DMS 273 treated with DMSO at 0.1 percent for 48 hours (cell line): ENCODE measurements at places on chromosomes 6 and 20.

- DNase-seq, result no peak
Measured at GRCh38 chr6:21826023-21826422, 232.5 kb downstream of the SOX4 start.

GRCh38 chr6:13369591-13369990 is 41.3 kb upstream of the TBC1D7 start:
- DNase-seq, result no peak

GRCh38 chr6:17281497-17282481 is 628 bp downstream of the RBM24 start:
- no peak for DNase-seq

DNA sequence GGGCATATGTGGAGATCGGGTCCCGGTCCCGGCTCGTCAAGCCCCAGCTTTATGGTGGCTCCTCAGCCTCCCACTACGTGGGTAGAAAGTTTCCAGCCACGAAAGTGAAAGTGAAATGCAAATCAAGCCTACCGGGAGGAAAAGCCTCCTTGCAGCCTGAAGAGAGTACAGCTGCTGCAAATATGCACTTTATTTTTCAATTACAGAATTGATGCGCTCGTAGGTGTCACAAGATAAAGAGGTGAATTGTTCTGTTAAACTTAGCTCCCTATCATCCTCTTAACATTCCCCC is 373 bp upstream of the PCNA start:
- no peak for DNase-seq

DNA sequence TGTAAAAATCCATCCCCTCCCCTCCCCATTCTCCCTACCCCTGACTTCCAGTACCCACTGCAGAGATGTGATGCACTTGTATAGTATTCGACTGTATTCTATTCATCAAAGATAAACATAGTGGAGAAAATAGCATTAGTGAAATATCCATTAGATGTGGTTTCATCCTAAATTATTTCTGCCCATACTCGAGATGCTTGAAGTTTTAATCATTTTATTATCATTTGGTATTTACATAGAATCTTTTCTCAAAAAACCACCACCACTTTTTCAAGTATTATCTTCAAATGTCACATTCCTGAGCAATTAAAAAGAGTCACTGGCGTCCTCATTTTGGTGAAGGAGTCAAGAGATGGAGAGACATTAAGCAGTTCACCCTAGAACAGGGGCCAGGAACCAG is 181.9 kb downstream of the HAO1 start:
- no peak for DNase-seq

DNA sequence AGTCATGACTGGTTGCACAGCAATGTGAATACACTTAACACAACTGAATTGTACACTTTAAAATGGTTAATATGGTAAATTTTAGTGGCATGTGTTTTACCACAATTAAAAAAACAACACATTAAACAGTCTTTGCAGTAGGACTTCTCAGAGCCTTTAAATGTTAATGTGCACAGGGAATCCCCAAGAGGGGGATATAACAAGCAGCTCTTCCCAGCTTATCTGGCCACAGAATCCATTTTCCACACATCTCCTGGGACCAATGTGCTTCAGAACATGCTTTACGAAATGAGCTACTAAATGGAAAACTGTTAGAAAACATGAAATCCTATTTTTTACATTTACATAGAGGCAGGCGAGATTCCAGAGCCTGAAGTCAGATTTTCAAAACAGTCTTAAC is 44.4 kb downstream of the FYN start:
- no peak for DNase-seq

GRCh38 chr6:71886184-71887005 is at the start of gene RIMS1:
TSS of gene RIMS1 (plus strand) at chr6:71886550. CDS start at chr6:71887024, 474 bp downstream.
- DNase-seq, result no peak

GRCh38 chr6:123802351-123802696 is 1.3 kb upstream of the NKAIN2 start:
- no peak for DNase-seq

DNA sequence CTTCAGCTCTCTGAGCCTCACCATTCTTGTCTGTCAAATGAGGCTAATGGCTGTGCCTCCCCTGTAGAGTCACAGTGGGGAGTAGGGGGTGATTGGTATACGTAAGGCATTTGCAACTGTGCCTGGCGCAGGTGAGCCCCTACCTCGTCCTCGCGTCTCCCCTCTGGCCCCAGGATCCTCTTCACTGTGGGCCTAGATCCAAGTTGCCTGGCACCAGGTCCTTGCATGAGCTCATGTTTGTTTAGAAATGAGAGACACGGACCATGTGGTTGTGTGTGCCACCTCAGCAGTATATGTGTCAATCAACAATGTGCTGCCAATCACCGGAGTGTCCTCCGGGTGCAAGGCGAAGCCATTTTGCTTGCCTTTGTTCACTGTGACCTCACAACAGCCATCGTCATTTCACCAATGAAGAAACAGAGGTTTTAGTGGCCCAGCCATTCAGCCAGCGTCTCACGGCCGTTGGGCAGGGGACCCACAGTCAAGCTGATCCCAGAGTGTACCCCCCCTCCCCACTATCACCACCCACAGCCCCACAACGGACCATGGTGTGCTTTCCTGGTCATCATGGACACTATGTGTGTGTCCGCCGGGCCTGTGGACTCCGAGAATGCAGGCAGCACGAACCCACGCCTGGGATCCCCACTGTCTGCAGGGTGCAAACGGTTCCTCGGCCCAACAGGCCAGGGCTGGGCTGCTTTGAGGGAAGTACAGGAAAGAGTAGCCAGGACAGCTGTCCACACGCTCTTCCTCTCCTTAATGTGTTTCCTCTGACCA is 35.9 kb upstream of the STX16 start:
- no peak for DNase-seq

- no peak for DNase-seq
Measured at GRCh38 chr20:38197619-38198018, 32.5 kb upstream of the TGM2 start.

- DNase-seq, result no peak
Measured at GRCh38 chr6:139595183-139595582, 220.7 kb upstream of the CITED2 start.

- DNase-seq, result no peak
Measured at GRCh38 chr6:44078827-44079671, 48.2 kb downstream of the MRPL14 start.

GRCh38 chr6:166520905-166521834 is 65.3 kb downstream of the RAMACL start:
- no peak for DNase-seq

GRCh38 chr6:32982084-32982701 is 13.8 kb downstream of the BRD2 start:
- DNase-seq, result peak; percentile 68

DNA sequence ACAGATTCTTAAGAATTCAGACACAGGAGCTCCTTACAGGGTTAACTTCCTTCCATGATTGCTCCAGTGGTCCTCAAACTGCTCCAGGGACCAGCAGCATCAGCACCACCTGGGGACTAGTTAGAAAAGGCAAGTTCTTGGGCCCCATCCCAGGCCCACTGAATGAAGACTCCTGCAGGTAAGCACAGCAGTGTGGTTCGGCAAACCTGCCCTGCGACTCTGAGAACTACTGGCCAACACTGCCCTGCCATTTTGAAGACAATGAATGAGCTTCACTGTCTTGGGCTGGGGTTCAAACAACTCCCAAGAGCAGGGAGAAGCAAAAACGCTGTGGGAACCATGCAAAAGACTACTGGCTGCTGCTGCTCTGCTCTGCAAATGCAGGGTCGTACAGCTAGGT is 39.4 kb downstream of the SLC22A23 start:
- no peak for DNase-seq

DNA sequence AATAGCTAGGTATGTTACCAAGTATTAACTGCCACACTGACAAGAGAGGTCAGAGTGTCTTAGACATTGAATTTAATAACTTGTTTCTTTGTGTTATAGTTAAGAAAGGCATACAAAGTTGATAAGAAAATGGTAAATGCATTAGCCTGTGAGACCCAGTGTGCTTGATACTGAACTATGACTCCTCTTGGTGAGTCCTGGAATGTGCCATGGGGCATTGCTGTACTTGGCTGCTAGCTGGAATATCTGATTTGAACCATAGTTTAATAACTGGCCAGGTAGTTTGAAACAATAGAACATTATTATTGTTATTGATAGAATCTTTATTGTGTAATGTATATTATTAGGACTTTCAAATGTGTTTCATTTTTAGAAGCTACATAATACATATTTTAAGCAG is 70.0 kb downstream of the ZFAND3 start:
- DNase-seq, result no peak

GRCh38 chr20:19026901-19027644 is 185.4 kb upstream of the SLC24A3 start:
- no peak for DNase-seq

DNA sequence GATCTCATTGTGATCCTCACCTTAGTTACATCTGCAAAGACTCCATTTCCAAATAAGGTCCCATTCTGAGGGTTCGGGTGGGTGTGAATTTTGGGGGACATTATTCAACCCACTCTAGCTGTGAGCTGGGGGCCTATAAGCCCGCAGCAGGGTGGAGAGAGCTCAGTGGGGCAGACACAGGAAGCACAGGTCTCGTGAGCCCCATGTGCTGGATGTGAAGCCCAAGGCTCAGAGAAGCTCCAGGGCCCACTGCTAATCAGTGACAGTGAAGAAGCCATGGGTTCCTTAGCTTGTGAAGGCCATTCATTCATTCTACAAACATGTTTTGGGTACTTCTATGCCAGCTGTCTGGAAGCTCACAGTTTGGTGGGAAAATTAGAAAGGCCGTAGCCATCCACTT is 47.5 kb downstream of the CHMP4B start:
- DNase-seq, result no peak

- no peak for DNase-seq
Measured at GRCh38 chr6:143677891-143678791, at the start of gene PHACTR2. TSS of gene PHACTR2 (plus strand) at chr6:143677965. CDS start at chr6:143678164, 199 bp downstream.

GRCh38 chr20:15200147-15200565 is 862.7 kb upstream of the FLRT3 start:
- DNase-seq, result no peak

DNA sequence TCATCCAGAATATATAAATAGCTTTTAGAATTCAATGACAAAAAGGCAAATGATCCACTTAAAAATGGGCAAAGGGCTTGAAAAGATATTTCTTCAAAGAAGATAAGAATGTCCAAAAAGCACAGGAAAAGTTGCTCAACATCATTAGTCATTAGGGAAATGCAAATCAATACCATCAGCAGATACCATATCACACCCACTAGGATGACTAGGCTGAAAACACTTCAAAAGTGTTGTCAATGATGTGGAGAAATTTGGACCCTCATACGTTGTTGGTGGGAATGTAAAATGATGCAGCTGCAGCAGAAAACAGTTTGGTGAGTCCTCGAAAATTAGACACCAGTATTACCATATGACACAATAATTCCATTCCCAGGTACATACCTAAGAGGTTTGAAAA is 303.6 kb upstream of the SLC35B3 start:
- DNase-seq, result no peak

- no peak for DNase-seq
Measured at GRCh38 chr6:131765804-131766135, 42.0 kb upstream of the ENPP1 start.

GRCh38 chr20:12687476-12687875 is 321.3 kb upstream of the SPTLC3 start:
- DNase-seq, result no peak

DNA sequence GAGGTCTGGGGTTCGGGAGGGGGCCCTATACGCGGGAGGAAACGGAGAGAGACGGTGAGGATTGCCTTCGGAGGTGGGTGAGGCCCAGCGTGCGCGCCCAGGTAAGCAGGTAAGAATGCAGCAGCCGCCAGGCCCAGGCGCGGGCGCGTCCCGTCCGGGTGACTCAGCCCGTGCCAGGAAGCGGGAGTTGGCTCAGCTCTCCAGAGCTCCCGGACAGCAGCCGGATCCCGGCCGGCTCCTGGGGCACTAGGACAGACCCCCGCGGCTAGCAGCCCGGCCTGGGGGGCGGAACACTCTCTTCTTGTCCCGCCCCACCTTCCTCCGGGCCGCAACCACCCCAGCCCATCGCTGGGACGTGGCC is 1.5 kb upstream of the MDFI start:
- no peak for DNase-seq

DNA sequence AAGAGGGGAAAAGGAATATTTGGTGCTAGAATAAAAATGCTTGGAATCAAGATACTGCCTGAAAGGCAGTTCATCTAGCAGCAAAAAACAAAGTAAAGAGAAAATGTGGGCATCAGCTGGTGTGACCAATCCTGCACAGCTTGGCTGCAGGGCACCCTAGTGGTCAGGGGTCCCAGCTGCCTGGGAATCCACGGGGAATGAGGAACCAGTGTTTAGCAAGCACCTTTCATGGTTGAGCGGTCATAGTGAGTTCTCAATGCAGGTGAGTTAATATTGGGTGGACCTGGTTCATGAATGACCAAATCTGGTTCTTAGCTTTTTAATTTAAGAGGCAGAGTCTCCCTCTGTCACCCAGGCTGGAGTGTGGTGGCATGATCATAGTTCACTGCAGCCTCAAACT is 53.3 kb downstream of the CAP2 start:
- no peak for DNase-seq
